Activated CD4-positive, alpha-beta T cell treated with anti-CD3 and anti-CD28 coated beads, Interleukin-2, amount 50 U/mL, for 24 hours (primary cell): ENCODE measurements at places on chromosomes 7 and 10.
A peak's percentile ranks its signal among the peaks of the same experiment; 100 is the strongest.

GRCh38 chr7:47492716-47493325 is 89.1 kb downstream of the TNS3 start:
- DNase-seq: no peak

GRCh38 chr10:31011665-31012022 is 20.0 kb downstream of the ZNF438 start:
- no peak for DNase-seq

- peak; percentile 43 for DNase-seq
Measured at GRCh38 chr7:101315336-101315735, 6.3 kb downstream of the IFT22 start.

DNA sequence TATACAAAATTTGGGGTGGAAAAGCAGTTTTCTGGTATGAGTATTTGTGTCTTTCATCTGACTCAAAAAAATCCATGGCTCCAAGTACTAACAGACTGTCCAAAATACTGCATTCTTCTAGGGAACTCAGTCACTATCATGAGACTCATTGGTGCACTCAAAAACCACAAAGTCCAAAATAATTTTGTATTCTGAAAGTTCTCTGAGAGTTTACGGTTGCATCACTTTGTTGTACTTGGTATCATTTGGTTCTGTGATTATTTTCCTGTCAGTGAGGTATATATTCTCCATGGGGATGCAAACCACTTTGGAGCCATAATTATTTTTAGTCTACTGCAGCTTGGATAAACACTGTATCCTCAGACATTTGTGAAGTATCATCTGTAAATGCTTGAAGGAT is 28.0 kb upstream of the CABCOCO1 start:
- no peak for DNase-seq

DNA sequence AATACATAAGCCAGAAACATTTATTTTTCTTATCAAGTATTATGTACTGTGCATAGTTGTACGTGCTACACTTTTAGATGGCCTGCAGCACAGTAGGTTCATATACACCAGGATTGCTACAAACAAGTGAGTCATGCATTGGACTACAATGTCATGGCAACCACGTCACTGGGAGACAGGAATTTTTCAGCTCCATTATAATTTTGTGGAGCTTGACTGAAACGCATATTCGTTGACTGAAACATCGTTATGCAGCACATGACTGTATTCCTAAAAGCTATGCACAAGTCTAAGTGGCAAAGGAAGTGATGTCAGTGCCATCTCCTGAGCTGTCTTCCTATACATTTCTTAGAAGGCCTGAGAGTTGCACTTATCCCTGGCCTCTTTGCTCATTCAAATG is 871.8 kb downstream of the IPMK start:
- DNase-seq: no peak

GRCh38 chr7:104341546-104341945 is 13.1 kb downstream of the LHFPL3 start:
- no peak for DNase-seq

- no peak for DNase-seq
Measured at GRCh38 chr7:43469051-43469450, 113.9 kb upstream of the STK17A start.

- DNase-seq: peak; percentile 32
Measured at GRCh38 chr10:71608819-71609768, 110.5 kb downstream of the C10orf105 start.

DNA sequence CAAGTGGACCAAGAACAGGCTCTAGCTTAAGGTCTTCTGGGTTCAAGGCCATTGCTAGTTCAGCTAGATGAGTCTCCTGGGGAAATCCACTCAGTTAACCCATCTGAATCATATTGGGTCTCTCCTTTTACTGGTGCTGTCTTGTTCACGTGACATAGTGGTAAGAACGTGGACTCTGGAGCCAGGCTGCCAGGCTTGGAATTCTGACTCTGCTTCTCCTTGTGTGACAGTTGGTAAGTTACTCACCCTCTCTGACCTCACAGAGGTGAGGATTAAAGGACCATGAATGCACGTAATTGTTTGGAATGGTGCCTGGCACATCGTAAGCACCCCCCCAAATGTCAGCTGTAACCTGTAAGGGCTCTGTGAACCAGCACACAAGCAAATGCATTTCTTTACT is 9.7 kb upstream of the CALU start:
- no peak for DNase-seq

DNA sequence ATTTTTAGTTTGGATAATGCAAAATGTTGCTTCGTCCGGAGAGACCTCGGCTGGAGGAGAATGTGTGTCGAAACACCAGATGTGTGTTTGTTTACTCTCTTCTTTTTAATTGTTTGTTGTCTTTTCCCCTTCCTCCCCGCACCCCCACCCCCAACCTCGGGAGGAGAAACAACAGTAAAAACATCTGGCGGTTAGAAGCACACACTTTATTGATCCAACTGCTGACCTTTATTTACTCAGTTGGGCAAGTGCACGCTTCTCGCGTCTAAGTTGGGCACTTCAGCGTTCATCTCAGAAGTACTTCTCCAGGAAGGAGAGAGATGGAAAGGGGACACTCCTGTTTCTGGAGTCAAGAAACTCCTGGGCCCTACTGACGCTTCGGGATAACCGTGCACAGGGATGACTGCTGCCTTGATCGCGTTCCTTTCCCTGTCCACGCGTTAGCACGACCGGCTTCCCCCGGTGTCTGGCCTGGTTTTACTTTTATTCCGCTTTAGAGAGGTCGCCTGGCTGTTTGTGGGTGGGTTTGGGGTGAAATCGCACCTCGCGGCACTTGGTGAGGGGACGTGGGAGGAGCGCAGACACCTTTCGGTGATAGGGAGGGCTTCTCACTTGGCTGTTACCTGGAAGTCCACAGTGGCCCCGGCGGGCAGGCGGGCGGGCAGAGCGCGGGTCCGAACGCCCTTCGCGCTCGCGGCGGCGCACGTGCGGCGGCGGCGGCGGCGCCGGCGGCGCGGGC is 168.3 kb upstream of the PPP1R3A start:
- DNase-seq: no peak

DNA sequence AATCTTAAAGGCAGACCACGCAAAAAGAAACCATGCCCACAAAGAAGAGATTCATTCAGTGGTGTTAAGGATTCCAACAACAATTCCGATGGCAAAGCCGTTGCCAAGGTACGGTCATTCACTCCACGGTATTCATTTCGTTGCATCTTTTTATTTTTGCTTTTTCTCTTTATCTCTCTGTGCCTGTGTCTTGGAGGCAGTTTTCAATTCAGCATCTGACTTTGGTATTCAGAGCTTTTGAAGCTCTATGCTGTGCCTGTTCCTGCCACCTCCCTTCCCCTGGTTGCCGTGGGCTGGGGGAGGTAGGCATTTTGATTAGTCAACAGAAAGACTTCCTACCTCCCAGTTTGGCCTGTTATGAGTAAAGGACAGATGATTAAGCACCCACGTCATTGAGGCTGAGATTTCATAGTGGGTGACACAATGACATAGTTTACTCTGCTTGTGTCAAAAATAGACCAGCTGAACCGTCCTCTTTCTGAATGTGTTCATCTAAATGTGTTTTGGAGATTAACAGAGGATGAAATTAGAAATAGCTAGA is 149.5 kb downstream of the ARID5B start:
- DNase-seq: peak; percentile 85

DNA sequence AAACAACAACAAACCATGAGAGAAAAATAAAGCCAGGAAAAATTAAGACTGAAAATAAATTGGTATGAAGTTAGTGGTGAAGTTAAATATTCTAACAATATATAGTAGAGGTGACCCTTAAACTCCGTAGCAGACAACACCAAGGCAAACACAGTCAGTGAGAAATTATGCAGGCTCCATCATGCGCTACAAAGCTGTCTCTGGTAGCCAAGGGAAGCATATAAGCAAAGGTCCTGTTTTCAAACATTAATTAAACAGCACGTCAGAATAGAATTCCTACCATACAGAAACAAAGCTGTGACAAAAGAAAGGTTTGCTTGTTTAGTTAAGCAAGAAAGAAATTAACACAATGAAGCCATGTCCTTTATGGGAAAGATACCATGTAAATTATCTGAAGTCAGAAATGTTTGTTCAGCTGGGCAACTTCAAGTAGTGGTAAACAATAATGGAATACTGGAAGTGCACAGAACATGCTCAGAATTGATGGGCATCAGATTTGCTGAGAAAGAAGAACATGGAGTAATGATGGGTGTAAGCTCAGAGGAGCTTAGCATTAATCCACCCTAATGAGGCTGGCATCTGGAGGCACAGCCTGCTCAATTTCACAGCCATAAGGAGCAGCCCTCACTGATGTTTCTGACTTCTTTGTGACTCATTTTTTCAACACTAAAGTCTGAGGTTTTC is 75.7 kb downstream of the IGF2BP3 start:
- no peak for DNase-seq

DNA sequence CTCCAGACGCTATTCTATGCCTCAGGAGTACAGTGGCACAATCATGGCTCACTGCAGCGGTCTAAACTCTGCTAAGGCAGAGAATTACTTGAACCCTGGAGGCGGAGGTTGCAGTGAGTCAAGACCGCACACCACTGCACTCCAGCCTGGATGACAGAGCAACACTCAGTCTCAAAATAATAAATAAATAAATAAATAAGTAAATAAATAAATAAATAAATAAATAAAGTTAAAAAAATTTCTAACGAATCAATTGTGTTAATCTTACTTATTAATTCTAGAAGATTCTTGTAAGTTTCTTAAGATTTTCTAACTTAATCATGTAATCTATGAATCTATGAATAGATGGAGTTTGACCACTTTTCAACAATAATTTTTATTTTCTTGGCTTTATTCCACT is 621.4 kb upstream of the POT1 start:
- no peak for DNase-seq

GRCh38 chr7:102326157-102326889 is 29.9 kb downstream of the SPDYE6 start:
- DNase-seq: no peak

DNA sequence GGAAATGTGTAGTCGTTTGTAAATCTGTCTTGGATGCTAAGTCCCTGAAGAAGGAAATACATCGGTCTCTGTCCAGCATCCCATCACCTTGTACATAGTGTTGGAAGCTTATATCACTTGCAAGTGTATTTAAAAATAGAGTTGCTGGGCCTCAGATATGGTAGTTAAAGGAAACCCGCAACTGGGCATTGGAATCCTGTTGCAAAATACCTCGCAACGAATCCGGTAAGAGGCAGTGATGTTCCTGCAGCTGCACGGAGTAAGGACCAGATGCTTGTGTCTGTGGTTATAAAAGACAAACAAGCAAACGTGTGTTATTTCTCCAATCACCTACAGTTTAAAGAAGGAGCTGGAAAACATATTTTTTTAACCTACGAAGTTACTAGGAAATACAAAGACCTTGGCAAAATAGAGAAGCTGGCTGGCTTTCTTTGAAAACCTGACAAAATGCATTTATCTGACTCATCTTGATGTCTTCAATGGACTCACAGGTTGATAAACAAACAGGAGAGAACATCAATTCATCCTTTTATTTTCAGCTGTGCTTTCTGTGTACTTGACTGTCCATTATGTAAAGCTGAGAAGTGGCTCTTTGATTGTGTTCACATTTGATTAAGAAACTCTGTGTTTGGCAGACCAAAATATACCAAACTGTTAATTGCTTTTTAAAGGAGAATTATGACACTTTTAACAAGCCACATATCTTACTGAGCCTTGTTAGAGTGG is 326.4 kb downstream of the SFMBT2 start:
- DNase-seq: no peak

DNA sequence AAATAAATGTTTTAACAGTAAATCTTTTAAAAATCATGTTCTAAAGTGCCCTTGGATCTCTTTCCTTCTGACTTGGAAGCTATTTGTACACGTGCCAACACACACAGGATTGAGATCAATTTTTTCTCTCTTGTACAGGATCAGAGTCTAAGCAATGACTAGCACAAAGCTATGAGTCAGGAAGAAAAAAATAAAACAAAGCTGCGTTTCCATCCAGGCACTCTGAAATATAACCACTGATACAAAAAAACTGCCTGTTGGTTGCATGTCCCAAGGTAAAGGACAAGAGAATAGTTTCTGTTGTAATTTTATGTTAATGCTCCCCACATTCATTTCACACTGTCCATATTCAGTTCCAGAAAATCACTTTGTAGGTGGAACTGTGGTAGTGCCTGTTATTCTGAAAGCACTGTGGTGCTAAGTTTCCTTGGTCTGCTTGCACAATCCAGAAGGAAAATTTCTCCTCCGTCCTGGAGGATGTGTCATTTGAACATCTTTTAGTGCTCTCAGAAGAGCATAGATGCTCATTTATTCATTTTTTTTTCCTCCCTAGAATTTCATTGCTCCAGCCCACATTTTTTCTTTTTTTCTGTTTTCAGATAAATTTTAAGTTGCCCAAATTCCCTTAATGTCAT is 113.4 kb downstream of the PLXDC2 start:
- DNase-seq: no peak

- peak; percentile 28 for DNase-seq
Measured at GRCh38 chr10:74824900-74825370, 1.5 kb upstream of the KAT6B start.

- no peak for DNase-seq
Measured at GRCh38 chr10:126777714-126778113, 107.2 kb upstream of the C10orf90 start.

GRCh38 chr10:75461672-75462649 is 30.5 kb downstream of the LRMDA start:
- DNase-seq: no peak

- DNase-seq: no peak
Measured at GRCh38 chr7:69272101-69272500, 326.2 kb upstream of the AUTS2 start.

DNA sequence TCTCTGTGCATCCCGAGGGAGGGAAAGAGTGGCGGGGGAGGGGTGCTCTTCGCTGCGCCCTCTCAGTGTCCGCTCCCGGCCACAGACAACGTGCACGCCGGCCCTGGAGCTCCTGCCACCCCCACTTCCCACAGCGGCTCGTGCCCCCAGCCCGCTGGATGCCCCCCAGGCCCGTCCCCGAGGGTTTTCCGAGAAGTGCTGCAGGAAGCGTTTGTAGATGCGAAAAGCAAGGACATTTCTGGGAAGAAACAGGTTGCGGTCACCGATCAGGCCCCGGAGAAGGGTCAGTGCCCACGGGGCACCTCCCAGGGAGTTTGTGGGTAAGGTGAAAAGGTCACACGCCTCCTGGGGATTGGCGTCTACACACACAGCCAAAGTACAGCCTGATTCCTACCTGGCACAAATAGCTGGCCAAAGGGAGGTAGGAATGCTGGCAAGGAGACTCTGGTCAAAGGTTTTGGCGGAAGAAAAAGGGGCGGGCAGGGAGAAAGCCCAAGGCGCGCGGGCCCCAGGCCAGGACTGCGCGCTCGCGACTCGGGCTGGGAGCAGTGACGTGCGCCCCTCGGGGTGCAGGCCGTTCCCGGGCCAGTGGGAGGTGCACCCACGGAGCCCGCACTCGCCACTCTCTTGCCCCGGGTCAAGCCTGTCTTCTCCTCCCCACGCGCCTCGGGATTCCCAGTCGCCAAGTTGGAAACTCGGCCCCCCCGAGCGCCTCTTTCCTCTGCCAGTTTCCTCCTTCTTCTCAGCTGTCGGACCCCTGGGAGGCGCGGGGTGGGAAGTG is 1.5 kb upstream of the NRP1 start:
- DNase-seq: no peak

GRCh38 chr7:44449584-44449928 is 40.9 kb downstream of the NUDCD3 start:
- DNase-seq: no peak
